ENCODE measurements at places on chromosomes 3 and 15.

GRCh38 chr3:16026753-16027152, 147.7 kb upstream of the GALNT15 start:
- no peak for DNase-seq

GRCh38 chr3:112817797-112818196, 28.9 kb downstream of the CD200R1L start:
- DNase-seq, result no peak

- no peak for DNase-seq
Measured at GRCh38 chr3:60746695-60747416, 504.4 kb downstream of the FHIT start.

GRCh38 chr3:123476967-123477750, 28.3 kb upstream of the ADCY5 start:
- peak; percentile 17 for DNase-seq

DNA sequence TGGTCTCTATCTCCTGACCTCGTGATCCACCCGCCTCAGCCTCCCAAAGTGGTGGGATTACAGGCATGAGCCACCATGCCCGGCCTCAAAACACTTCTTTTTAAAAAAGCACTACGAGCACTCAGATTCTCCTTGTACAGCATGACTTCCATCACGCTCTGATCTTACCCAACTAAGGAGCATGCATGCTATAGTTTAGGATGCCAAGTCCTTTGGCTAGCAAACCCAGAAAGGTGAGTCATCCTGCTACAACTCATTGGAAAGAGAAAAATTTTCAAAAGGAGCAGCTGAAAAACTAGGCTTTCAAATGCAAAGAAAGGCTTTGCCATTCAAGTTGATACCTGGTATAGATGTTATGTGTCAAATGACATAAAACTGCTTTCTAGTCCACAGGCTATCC, 70.3 kb upstream of the PRICKLE2 start:
- no peak for DNase-seq

Data from NCI-H510A treated with DMSO at 0.1 percent for 48 hours (cell line).